Ovary (tissue), 10 donors: ENCODE measurements at places on chromosomes 7 and 10. TPM values are rescaled to one million over a fixed set of nuclear protein-coding genes. Genes with fewer than 3 reads are reported as not detected.

- no peak for DNase-seq
These were observed 32.5 kb upstream of the VWDE start for GRCh38 chr7:12436126-12436525.

DNA sequence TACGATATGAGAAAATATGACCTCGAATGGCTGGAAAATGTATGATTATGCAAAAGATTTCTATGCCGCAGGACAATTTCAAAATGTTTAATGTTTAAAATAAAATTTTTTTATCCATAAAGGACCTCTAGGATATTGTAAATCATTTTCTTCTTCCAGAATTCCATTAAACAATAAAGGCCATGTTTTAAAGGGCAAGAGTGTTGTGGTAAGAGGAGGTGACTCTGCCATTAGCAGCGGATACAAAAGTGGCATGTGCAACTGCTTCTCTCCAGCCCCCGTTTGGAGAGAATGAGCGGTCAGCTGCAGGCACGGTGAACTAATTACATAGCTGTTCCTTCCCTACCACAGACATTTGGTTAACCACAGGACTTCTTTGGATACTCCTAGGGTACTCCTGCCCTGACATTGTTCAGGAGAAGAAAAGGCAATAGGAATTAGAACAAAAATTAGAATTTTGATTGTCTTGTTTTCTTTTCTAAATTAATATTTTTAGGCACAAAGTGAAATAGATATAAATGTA is 63.8 kb downstream of the HBP1 start:
- DNase-seq: no peak

DNA sequence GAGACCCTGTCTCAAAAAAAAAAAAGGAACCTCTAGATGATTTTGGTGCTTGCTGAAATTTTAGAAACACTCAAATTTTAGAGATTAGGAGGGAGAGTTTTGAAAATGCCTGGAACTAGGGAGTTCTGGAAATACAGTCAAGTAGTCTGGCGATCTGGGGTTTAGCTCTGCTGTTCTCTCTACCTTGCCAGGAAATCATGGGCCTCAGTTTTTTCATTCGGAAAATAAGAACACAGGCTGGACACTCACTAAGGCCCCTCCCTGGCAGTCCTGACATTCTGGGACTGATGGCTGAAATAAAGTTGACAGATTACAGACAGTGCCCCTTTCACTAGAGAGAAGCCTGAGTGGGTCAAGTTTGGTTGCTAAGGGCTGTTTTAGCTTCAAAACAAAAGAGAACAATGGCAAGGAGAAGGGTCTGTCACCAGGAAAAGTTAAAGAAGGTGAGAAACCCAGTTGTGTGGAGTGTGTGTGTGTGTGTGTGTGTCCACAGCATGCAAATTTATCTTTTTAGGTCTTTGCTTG is 25.0 kb upstream of the CALN1 start:
- DNase-seq: no peak

Gene FKBP9
- 101 TPM for total RNA-seq

Gene DPYSL4
- 1.7 TPM for total RNA-seq
